Pons (tissue), 1 donor: ENCODE measurements at places on chromosomes 1 and 21.
A peak's percentile ranks its signal among the peaks of the same experiment; 100 is the strongest.

GRCh38 chr21:16863908-16864307 is 648.9 kb upstream of the CXADR start:
- no peak for DNase-seq

DNA sequence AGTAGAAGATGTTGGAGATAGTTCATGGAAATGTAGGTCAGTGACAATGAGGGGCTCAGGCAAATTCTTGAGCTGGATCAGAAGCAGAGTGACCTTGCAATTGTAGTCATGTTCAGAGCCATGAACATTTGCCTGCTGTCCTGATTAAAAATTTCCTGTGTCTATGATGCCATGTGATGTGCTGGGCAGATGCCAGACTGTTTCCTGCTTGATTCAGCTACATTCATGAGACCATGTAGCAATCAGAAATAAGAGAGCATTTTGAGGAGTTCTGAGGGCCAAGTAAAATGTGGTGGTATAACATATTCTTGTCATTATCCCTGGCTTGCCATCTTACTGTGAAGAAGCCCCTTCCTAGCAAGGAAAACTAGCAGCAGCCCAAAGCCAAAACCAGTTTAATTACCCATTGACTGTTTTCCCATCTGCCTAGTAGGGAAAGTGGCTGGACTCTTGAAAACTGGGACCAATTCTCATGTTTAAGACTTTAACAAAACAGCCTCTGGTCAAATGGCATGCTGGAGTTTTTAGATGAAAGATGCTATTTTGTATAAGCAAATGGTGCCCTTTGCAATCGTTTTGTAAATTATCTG is 118.3 kb downstream of the NOS1AP start:
- DNase-seq, result peak; percentile 27

GRCh38 chr1:158008630-158009029 is 15.2 kb downstream of the KIRREL1 start:
- no peak for DNase-seq

DNA sequence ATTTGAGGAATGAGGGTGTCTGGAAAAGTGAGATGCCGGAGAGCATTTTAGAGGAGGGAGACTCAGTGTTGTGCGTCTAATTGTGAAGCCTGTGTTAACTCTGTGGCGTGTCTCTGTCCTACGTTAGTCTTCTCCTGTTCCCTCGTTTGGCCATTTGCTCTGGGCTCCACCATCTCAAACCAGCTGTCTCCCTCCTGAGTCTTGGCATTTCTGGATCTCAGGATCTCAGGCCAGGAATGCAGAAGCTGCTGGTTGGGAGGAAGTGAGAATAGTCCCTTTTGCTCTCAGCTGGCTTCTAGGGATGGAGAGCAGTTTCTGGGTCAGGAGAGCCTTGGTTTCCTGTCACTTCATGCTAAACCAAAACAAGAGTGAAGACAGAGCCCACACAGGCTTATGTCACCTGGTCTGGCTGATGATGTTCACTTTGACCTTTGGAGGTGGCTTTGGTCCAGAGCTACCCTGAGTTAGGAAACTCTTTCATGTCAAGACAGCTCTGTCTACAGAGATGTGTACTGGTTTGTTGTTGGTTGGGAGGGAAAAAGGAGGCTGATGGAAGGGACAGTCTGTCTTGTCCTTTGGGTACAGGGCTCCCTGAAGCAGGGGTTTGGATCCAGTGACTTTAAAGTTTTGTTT is 859 bp downstream of the NFASC start:
- no peak for DNase-seq

DNA sequence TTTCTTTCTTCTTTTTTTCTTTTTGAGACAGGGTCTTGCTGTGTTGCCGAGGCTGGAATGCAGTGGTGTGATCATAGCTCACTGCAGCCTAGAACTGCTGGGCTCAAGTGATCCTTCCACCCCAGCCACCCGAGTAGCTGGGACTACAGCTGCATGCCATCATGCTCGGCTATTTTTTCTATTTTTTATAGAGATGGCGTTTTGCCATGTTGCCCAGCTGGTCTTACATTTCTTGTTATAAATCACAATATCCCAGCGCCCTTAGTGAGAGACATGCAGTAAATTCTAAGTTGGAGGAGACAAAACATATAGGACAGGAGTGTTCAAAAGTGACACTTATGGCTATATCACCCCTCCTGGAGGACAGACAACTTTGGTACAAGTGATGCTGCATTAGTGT is 31.3 kb upstream of the ACTN2 start:
- DNase-seq, result no peak

DNA sequence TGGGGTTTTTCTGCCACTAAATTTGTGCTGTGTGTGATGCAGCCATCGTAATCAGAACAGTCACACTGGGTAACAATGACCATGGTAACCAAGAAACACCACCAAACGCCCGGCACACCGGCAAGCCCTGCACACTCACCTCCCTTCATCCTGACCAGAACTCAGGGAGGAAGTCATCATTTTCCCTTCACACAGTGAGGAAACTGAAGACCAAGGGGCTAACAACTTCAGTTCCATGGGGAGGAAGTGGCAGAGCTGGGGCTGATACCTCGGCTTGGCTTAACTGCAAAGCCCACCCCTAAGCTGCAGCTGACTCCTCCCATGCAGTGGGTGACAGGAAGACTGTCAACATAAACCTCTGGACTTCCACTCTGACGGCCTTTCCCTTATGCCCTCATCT is 69.3 kb upstream of the BCAR3 start:
- DNase-seq, result no peak

- DNase-seq, result no peak
Measured at GRCh38 chr1:19229828-19230325, 19.8 kb upstream of the UBR4 start.

DNA sequence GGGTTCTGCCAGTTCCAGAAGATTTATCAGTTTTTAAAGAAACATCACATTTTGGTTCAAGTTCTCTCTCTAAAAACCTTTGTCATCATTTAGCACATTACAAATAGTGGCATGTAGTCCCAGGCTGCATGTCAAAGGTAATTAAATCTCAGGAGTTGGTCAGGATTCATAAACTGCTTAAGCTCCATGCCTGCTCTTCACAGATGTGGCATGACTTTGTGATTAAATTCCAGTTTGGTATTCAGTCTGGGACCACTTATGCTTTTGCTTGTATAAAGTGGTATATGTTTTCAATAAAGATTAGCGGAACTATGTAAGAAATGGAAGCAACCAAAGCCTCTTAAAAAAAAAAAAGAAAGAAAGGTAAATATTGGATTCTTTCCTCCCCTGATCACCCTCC is 408.0 kb downstream of the DISC1 start:
- no peak for DNase-seq

GRCh38 chr1:172135076-172135672 is 285.3 kb upstream of the C1orf105 start:
- DNase-seq, result no peak

- peak; percentile 76 for DNase-seq
Measured at GRCh38 chr1:31548907-31549808, 27.2 kb upstream of the TINAGL1 start.

- DNase-seq, result peak; percentile 70
Measured at GRCh38 chr1:9292361-9293240, at the start of gene SPSB1. Gene SPSB1 (plus strand): TSS chr1:9292894. CDS start chr1:9355892, 62,998 bp downstream.

GRCh38 chr1:54475357-54475881 is 69.2 kb upstream of the SSBP3 start:
- DNase-seq, result no peak

DNA sequence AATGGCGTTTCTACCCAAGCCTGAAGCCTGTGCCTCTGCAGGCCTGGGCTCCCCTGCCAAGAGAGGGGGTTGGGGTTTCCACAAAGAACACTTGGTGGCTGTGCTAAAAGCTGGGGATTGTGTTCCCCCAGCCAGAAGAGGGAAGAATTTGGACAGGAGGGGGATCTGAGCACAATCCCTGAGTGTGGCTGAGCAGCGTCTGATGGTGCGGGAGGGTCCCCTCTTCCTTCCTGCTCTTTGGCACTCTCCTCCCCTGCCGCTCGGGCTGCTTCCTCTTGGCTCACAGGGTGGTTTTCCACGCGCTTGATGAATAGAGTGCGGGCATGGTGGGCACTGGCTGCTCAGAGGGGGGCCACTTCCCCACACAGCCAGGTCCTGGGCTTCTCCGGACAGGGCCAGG is 3.7 kb downstream of the GPR37L1 start:
- peak; percentile 76 for DNase-seq

- DNase-seq, result no peak
Measured at GRCh38 chr1:172322219-172323061, 98.0 kb upstream of the C1orf105 start.

GRCh38 chr21:31557421-31558188 is 101.9 kb upstream of the SOD1 start:
- no peak for DNase-seq

GRCh38 chr1:68372487-68372886 is 77.3 kb downstream of the RPE65 start:
- DNase-seq, result no peak

GRCh38 chr1:60890664-60891063 is 191.7 kb upstream of the NFIA start:
- DNase-seq, result peak; percentile 48

- DNase-seq, result no peak
Measured at GRCh38 chr1:178456472-178456871, 40.3 kb downstream of the CLEC20A start.

GRCh38 chr1:84069236-84069845 is 70.4 kb upstream of the TTLL7 start:
- no peak for DNase-seq

GRCh38 chr1:229139331-229140118 is 131.4 kb upstream of the RAB4A start:
- DNase-seq, result no peak

DNA sequence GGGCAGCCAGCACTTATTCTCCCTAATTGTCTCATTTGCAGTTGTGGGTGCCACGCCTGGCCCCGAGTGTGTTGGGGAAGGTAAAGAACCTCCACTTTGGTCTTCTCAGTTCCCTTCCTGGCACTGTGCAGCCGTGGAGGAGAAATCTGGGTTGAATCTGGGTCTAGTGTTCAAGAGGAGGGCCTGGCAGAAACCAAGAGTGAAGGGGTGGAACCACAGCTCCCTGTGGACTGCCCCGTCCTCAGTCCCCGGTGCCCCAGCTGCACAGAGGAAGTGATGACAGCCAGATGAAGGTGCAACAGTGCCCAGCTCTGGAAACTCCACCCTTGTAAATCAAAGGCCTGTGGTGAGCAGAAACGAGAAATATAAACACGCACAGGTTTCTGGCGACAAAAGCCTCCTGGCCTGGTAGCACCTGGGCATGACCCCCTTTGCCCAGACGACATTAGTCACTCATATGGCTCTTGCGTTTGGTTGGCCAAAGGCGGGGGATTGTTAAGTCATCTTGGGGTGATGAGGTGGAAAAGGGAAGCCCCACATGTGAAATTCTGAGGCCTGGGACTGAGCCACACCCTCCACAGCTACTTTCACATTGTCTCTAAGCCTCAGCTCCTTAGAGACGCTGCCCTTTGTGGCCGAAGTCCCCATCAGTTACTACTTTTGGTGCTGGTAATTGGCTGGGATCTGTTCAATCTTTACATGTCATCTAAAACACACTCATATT is 4.2 kb upstream of the ECE1 start:
- DNase-seq, result no peak

- DNase-seq, result no peak
Measured at GRCh38 chr1:101235696-101236515, 913 bp upstream of the S1PR1 start.

- DNase-seq, result no peak
Measured at GRCh38 chr1:54376430-54377039, 29.7 kb downstream of the SSBP3 start.

GRCh38 chr1:181061487-181061886 is 27.0 kb upstream of the IER5 start:
- no peak for DNase-seq

DNA sequence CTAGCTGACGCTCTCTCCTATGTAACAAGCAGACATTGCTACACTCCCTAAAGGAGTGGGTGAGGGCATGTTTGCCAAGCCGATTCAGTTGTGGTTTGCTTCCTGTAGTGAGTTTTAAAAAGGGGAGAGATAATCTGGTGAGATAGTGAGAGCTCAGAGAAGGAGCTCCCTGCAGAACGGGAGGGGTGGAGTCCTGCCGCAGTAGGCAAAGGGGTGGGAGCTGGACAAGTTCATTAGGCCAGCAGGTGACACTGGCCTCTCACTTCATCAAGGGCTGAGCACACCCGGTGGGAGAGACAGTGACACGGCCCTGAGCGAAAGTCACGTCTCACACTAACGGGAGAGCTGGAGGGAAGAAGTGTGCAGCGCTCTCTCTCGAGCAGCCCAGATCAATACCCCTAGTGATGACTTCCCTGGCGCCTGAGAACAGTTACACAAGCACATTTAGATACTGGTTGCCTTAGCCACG is 144.0 kb upstream of the CD34 start:
- no peak for DNase-seq

GRCh38 chr1:176820391-176821031 is 344.0 kb downstream of the ASTN1 start:
- DNase-seq, result no peak

DNA sequence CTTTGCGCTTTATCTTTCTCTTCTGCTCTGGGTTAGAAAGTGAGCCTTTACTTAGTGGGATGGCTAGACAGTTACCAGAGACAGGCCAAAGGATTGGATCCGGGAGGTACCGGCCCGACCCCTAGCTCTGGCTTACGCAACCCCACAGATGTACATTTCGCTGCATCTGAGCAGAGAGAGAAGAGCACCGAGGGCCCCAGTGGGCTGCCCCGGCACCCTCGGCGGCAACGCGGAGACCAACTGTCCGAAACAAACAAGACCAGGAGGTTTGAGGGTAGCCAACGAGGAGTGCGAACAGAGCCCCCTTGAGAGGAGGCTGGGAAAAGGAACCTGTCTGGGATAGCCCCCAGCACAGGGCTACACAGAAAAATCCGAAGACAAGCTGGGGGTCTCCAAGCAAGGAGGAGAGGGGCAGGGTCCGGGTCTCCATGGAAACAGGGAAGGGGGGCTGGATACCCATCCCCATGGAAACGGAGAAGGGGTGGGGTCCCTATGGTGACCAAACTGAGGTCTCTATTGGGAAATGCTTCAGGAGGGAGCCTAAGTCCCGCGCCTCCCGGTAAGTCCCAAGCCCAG is 373 bp downstream of the MTF1 start:
- DNase-seq, result no peak

DNA sequence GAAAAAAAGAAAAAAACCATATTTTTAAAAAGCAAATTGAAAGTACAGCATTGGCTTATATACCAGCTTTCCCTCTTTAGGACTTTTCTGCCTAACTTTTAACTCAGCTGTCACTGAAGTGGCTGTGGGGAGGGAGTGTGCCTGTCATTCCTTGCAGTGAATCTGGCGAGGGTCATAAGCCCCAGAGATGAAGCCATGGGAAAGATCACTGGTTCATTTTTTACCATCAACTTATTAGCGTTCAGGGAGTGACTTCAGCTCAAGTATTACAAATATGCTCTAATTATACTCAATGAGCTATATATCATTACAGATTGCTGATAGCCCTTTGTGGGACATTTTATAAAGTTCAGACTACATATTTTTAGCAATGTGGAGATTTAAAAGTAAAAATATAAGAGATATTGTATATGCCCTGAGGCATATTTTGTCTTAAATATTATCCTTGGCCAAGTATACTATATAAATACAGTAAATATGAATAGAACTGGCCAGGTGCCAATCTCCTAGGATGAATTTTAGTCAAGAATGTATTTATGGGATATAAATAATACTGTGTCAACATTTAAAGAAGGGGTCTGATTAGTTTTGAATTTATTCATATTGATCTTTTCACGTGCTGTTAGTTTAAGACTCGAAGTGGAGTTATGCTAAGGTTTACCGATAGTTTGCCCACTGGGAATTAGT is 4.4 kb downstream of the TGFB2 start:
- DNase-seq, result no peak

GRCh38 chr1:54291276-54292001 is 91.5 kb downstream of the MRPL37 start:
- DNase-seq, result no peak

- peak; percentile 88 for DNase-seq
Measured at GRCh38 chr1:210586771-210587170, 258.1 kb downstream of the HHAT start.
